ENCODE measurements at places on chromosomes 2 and 18. TPM values are rescaled to one million over a fixed set of nuclear protein-coding genes. Genes with fewer than 3 reads are reported as not detected.

Gene TTC32
- total RNA-seq: 14.0 TPM

Gene SLC16A14
- 3.1 TPM for total RNA-seq

Gene BMP10
- total RNA-seq: not detected

Gene YIPF4
- total RNA-seq: 39.4 TPM

DNA sequence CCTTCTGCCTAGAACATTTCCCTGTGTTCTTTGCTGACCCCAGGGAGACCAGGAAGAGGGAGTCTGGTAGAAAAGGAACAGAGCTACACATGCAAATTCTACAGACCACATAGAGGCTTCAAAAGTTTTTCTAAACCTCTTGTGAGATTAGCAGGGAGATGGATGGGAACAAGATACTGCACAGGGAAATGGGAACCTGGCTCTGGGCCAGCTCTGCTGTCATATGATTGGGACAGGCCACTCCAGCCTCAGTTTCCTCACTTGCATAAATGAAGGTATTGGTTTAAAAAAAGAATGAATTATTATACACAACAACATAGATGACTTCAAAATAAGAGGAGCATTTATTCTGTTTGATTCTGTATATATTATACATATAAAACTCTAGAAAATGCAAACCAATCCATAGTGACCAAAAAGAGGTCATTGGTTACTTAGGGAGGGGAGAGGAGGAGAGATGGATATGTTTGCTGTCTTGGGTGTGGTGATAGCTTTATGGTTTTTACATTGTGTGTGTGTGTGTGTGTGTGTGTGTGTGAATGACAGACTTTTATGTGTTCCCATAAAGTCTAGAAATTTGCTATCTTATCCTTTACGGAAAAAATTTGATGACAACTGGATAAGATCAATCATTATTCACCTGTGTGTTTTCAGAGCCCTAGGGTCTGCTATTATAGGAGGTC is 115.5 kb downstream of the MGAT5 start:
- no peak for DNase-seq

- peak; percentile 31 for DNase-seq
These were observed 145.4 kb upstream of the RIOK3 start for GRCh38 chr18:23307567-23308295.

GRCh38 chr2:149082735-149083134 is 44.2 kb downstream of the LYPD6B start:
- DNase-seq: no peak

DNA sequence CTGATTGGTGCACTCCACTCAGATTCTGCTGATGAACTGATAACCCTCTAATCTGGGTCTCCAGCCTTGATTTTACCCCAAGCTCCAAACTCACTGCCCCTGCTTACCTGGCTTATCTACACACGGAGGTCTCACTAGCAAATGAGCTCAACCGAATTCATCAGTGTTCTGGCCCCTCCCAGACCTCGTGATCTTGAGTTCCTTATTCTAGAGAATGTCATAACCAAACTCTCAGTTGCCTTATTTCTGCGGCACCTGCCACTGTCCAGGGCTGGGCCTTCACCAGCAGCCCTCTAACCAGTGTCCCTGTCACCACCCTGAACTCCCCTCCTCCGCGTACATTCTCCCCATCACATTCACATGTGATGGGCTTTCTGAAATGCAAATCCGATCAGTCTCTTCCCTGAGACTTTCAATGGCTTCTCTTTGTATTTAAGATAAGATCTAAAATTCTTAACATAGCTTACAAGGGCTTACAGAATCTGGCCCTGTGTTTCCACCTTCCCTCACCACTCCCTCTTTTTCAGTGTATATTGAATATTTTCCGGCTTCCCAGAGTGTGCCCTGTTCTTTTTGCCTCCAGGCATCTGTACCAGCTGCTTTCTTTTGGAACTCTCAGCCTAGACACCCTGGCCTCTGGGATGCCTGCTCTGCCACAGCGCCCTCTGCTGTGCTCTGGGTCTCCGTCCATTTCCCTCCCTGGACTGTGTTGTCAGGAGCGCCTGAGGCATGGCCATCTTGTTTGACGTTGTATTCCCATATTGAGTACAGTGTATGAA is 31.1 kb downstream of the NAB1 start:
- peak; percentile 27 for DNase-seq

All from activated T-helper 1 cell treated with anti-CD3 and anti-CD28 coated beads, Interleukin-12 subunit alpha, Interleukin-12 subunit beta, Interleukin-2, Interleukin-4 antibody, amounts not matched to agents 30 ng/mL and 10 ng/mL and 1 ng/mL, durations not matched to agents 14 hours and 24 hours and 36 hours (primary cell).